ENCODE measurements at places on chromosomes 2 and 18. TPM values are rescaled to one million over a fixed set of nuclear protein-coding genes. Genes with fewer than 3 reads are reported as not detected.

IRS1 gene
- total RNA-seq = 3.2 TPM

FLACC1 gene
- total RNA-seq = 4.6 TPM

RFTN2 gene
- not detected for total RNA-seq

PAX8 gene
- total RNA-seq = 0.39 TPM

GRCh38 chr2:237746302-237747080 lies 52.1 kb upstream of the RBM44 start:
- no peak for DNase-seq

DNA sequence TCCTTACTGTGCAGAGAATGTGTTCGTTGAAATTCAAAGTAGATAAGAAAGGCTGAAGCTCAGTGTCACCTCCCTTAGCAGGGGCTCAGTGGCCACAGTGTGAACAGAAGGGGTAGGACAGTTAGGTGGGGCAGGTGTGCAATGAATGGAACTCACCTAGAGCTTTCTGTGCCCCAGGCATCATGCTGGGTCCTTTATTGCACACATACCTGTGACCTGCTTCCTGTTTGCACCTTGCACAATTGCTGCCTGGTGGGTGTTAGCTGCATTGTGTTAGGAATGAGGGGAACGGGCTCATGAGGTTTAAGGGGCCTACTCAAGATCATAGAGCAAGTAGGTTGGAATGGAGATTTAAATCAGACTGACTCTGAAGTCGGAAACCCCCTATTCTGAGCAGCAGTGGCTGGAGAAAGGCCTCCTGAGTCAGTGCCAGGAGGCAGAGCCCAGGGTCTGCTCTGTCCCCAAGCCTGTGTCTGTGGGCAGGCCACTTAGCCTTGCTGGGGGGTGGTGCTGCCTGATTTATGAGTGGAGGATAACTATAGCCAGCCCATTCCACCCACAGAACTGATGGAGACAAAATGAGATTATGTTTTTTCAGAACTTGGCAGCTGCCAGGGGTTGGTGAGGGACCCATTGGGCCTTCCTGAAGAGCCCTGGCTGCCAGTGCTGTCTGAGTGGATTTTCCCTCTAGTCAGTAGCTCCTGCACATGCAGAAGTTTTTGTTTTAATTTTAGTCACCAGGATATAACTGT lies 76.2 kb downstream of the NPAS2 start:
- DNase-seq = no peak

GRCh38 chr2:241123816-241124536 lies 21.9 kb upstream of the MTERF4 start:
- no peak for DNase-seq

DNA sequence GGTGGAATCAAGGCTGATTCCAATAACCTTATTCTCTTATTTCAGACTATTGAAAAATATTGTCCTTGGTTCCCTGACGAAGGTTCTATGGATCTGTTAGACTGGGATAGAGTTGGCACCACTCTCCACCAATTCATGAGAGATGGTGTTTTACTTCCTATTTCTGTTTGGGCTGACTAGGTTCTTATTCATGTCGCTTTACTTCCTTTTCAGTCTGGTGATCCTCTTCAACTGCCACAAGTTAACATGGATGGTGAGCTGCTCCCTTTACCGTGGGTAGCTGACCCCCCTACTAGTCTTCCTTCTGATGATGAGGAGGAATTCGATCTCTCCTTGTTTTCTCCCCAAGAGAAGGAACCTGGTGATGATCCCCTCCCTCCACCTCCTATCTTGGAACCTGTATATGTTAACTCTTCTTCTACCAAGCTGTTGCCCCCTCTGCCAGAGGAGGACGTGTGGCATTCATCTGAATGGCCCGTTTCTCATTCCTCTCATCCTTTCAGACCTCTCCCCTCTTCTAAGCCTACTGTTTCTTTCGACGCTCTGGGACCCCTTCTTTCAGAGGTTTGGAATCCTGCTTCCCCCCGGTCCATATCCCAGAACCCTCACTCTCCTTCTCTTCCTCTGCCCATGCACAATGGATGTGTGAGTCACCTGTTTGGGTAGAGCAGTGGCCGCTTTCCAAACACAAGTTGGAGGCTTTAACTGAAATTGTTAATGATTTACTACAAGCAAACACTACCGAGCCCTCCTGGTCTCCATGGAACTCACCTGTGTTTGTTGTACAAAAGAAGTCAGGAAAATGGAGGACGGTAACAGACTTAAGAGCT lies 13.5 kb upstream of the CNOT11 start:
- DNase-seq = no peak
